ENCODE measurements at places on chromosomes 16 and 17.

DNA sequence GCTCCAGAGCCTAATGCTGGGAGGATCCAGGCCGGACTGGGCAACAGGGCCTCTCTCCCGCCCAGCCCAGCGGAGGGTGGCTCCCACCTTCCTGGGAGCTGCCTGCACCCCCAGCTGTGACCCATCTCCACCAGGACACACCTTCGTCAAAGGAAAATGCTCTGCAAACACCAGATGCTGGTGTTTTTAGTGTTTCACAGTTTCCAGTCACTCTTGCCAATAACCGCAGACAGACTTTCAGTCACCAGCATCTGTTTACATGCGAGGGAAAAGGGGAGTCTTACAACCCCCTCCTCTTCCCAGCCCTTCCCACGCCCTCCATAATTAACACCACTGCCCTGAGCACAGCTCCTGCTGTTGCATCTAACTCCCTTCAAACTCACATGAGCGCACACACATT is 25.3 kb downstream of the KLHDC4 start:
- no peak for DNase-seq

GRCh38 chr16:5205361-5206040 is 107.9 kb upstream of the EEF2KMT start:
- DNase-seq: no peak

DNA sequence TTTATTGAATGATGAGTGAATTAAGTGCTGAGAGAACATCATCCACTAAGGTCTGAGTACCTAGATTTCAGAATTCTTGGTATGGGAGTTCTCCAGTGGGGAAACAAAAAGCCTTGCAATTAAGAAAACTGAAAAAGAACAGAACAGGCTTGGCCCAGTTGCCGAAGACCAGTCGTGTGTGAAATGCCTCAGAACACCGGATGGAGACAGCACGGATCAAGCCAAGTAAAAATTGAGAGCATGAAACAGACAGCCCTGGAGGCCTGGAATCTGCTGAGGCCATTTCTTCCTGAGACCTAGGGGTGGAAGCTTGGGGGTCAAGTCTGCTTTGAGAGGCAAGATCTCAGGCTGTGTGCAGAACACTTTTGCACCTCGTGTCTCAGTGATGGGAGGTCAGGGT is 43.3 kb downstream of the GRIN2A start:
- no peak for DNase-seq

- DNase-seq: no peak
These were observed 21.3 kb downstream of the SNX20 start for GRCh38 chr16:50659806-50660205.

DNA sequence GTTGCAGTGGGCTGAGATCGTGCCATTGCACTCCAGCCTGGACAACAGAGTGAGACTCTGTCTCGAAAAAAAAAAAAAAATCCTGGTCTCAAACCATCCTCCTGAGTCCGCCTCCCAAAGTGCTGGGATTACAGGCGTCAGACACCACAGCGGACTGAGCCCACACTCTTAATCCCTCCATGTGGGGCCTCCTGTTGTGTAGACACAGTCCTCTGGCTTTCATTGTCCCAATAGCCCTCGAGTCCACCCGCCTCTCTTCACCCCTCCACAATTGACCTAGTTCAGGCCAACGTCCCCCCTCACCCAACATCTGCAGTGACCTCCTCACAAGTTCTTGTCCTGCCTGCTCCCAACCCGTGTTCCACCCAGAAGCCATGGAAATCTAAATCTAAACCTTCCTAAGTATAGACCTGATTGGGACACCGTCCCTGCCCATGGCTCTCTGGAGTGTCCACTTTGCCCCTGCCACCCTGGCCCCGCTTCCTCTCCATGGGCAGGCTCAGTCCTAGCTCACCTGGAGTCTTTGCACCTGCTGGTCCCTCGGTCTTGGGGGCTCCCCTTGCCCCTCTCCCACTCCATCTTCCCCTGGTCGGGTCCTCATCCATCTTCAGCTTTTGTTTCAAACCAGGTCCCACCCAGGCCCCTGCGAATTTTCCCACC is 46.7 kb downstream of the HAPSTR1 start:
- no peak for DNase-seq

- no peak for DNase-seq
These were observed 41.4 kb downstream of the NEUROD2 start for GRCh38 chr17:39566094-39566850.

DNA sequence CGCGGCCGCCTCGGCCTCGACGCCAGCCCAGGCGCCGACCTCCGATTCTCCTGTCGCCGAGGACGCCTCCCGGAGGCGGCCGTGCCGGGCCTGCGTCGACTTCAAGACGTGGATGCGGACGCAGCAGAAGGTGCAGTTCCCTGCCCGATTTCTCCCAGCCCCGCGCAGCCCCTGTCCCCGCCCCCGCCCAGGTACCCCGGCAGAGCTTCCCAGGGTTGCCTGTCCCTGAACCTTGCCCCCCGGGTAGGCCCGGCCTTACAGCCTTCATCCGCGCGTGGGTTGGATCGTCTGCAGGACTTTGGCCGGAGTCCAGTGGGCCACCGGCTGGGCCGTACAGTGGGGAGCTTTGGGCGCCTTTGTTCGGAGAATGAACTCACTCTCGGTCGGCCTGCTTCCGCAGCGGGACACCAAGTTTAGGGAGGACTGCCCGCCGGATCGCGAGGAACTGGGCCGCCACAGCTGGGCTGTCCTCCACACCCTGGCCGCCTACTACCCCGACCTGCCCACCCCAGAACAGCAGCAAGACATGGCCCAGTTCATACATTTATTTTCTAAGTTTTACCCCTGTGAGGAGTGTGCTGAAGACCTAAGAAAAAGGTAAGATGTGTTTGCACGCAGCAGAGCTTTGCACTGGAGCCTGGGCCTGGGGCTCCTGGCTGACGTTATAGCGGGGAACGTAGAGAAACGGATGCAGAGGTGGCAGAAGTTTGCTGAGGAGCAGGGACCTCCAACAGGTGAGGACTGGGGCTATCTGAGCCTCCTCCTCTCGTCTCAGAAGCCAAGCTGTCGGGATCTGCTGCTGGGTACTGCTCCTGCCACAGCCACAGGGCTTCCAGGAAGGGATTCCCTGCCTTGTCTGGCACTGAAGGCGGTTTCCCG is 593 bp downstream of the GFER start:
- DNase-seq: no peak

- DNase-seq: no peak
These were observed 13.1 kb downstream of the BCAR1 start for GRCh38 chr16:75238132-75238852.

- no peak for DNase-seq
These were observed 62.4 kb downstream of the NT5M start for GRCh38 chr17:17365476-17366110.

DNA sequence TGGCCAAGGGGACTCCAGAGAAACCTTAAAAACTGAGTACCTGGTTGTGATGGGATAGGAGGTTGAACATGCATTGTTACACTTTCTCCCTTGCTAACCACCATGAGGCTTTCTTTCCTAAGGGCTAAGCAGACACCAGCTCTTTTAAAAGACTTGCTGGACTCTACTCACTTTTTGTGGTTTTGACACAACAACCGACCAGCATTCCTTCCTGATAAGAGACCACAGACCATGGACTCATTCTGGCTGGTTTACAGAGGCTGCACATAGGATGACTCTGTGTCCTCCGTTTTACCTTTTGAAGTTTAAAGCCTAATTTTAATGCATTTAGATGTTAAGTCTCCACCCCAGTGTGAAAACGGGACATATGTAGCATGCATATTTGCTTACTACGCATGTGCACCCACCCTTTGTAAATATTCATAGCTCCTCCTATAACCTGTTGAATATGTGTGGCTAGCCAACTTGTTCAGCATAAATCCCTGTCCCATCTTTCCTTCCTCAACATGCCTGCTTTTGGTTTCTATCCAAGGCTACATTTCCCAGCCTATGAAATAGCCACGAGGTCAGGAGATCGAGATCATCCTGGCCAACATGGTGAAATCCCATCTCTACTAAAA is 475.9 kb downstream of the GRIN2A start:
- DNase-seq: no peak

GRCh38 chr16:4572715-4573114 is 16.6 kb downstream of the C16orf96 start:
- no peak for DNase-seq

DNA sequence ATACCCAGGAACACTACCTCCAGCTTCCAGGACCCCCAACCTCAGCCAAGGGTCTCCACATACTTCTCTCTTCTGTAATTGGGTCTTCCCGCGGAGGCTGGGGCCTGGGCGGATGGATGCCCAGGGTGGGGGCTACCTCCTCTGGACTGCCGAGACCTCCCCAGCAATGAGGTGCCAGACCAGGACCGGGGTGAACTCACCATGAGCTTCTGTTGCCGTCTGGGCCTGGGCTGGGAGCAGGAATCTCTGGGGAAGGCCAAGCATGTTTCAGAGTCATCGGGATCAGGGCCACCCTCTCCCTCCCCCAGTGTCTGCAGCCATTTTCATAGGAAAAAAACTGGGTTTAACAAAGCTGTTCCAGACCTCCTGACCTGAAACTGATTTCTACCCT is 10.3 kb upstream of the BAHCC1 start:
- DNase-seq: no peak

DNA sequence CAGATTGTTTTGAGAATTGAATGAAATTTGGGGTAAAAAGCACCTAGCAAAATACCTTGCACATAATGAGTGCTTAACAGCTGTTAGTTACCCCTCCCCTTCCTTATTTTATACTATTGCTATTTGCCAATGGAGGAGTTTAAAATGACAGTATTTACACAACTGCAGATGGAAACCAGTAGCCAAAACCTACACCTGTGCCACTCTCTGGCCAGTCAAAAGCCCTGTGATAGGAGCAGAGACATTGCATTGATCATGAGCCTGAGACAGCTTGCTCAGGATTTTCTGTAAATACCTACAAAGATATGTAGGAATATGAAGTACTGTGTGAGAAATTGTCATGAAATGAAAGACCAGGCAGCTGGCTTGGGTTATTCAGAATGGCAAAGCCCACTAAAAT is 115.3 kb upstream of the HLF start:
- DNase-seq: no peak

DNA sequence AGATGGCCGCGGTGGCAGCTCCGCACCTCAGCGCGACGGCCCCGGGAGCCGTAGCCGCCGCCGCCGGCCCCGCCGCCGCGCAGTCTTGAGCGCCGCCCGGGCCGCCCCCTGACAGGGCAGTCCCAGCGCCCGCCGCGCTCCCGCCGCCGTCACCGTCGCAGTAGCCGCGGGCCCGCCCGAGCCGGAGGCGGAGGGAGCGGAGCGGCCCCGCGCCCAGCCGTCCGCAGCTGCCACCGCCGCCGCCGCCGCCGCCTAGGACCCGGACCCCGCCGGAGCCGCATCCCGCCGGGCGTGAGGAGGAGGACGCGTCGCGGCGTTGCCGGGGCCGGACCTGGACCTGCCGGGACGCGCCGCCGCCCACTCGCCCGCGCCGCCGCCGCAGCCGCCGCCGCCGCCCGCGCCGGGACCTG is 218 bp downstream of the TNRC6C start:
- DNase-seq: no peak

- DNase-seq: peak; percentile 64
These were observed 8.0 kb upstream of the FASN start for GRCh38 chr17:82105882-82106687.

GRCh38 chr16:55526441-55526840 is 17.6 kb downstream of the LPCAT2 start:
- no peak for DNase-seq

Measured in SW 1271 (cell line).